H1 (cell line): ENCODE measurements at places on chromosomes 11 and 22.

- DNase-seq = no peak
Observed at GRCh38 chr11:127926721-127927120, 660.6 kb downstream of the ETS1 start.

DNA sequence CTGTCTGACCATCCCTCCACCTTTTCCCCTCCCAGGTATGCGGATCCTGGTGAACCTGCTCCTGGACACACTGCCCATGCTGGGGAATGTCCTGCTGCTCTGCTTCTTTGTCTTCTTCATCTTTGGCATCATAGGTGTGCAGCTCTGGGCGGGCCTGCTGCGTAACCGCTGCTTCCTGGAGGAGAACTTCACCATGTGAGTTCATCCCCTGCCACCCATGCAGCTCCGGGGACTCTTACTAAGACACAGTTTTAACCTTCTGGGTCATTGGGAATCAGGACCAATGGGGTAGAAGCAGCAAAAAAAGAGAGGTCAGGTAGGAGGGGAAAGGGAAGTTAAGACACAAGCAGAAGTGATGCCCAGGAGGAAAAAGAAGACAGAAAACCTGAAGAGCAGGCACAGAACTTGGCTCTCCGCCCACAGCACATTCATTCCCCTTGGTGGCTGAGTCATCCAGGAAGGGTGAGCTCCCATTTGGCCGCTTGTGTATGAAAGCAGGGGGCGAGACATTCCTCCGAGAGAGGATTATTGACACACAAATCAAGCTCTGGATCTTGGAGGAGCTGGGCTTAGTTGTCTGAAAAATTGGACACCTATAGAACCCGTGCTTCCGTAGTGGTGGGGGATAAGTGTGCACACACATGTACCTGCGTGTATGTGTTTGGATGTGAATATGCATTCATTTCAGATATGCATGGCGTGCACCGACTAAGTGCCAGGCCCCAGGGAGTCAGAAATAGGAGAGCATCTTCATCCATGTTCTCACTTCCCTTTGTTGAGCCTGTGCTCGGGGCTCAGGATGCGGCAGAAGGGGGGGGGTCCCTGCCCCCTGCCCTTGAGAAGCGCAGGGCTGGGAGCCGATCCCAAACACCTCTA is 64.2 kb downstream of the CACNA1I start:
- no peak for DNase-seq

- DNase-seq = no peak
Observed at GRCh38 chr11:110787680-110788079, 75.4 kb upstream of the ARHGAP20 start.

DNA sequence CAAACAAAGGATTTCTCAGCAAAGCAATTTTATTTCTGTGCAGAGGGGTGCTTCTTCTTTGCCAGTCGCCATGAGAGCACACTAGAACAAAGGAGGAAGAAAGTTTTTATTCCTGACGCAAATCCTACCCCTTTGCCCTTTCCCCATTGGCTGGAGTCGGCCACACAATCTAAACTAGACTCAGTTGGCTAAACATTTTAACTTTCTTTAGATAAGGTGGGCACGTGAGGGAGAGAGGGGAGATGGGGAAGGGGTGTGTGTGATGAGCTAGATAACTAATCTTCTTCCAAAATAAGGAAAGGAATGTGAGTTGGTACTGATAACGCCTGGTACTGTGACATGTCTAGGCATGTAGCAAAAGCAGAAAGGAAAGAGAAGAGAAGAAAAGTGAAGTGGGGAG is 626 bp downstream of the TRIM22 start:
- no peak for DNase-seq

DNA sequence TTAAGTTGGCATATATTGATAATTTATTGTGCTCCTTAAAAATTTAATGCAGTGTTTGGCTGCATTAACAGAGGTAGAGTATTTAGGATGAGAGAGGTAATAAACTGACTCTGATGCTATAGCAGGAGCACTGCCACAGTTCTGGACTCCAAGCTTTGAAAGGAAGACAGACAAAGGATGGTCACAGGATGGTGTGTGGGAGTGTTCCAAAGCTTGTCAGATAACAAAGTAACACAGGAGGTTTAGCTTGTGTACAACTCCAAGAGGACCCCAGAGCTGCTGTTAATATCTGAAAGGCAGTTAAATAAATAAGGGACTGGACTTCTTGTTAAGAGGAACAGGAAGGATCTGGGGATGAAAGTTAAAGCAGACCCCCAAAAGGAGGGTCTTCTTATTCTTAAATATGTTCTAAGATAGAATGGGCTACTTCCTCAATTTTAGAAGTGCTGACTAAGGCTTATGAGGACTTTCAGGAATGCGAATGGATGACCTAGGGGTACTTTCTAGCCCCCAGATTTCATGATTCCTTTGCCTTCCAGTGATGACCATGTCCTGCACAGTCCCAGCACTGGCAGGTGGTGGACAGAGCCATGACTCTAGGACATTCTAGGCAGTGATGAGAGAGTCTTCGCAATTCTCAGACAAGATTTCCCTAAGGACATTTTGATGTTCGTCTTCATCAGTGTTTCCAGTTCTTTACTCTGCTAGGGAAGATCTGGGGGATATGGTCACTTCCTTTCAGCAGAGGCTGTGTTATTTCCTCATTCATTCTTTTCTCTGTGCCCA is 149.1 kb upstream of the RASSF10 start:
- no peak for DNase-seq

DNA sequence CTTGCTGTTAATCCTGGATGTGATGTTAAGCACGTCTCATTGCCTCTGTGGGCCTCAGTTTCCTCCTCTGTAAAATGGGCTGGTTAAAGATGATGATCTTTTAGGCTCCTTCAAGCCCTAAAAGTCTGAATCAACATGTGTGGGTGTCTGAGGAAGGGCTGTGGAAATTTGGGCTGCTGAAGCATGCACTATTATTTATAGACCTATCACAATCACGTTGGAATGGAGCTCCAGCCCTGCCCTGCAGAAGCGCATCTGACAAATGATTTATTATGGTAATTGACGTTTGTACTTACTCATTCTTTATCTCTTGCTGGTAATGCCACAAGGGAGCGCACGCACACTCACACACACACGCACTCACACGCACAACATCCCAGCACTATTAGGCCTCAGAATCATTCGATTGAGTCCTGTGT is 20.4 kb downstream of the P2RX3 start:
- no peak for DNase-seq

DNA sequence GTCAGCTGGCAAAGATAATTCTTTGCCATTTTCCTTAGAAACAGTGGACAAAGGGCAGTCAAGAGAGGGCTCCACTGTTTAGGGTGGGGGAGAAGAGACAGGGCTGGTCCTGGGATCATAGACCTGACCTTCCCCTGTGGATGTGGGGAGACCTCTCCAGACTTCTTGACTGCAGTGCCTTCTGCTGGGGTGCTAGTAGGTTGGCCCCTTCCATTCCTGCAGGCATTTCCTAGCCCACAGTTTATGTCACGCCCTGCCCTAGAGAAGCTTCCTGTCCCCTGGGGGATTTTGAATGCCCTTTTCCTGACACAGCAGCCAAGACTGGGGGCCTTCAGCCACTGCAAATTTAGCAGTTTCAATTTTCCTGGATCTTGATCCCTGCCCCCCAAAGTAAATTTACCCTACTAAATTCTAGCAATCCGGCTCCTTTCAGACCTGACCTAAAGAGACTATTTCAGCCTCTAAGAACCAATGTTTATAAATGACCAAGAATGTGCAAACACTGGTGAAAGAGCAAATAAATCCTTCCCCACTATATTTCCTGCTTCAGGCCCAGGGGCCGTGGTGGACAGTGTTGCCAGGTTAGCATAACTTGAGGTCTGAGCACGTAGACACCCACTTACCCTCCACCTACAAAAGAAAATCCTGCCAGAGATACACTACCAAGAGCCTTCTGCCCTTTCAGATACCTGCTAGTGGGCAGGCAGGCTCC is 58.4 kb downstream of the PPFIBP2 start:
- no peak for DNase-seq
